ENCODE measurements at places on chromosomes 3 and 15. TPM values are rescaled to one million over a fixed set of nuclear protein-coding genes. Genes with fewer than 3 reads are reported as not detected.

Gene SMCO1
- not detected for total RNA-seq

Gene FGF12
- total RNA-seq: not detected

Gene TMEM207
- not detected for total RNA-seq

Gene SEMA5B
- not detected for total RNA-seq

Gene GOLGA8T
- 0.72 TPM for total RNA-seq

DNA sequence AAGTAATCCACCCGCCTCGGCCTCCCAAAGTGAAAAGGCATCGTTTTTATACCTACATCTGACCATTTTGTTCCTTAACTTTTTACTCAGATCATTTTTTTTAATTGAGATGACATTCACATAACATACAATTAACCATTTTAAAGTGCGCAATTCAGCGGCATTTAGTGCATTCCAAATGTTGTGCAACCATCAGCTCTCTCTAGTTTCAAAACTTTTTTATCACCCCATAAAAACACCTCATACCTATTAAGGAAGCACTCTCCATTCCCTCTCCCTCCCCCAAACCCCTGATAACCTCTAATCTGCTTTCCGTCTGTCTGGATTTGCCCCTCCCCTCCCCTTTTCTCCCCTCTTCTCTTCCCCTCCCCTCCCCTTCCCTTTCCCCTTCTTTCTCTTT is 310.1 kb downstream of the UACA start:
- no peak for DNase-seq
- H3K4me3 ChIP-seq: no peak overlapping the region
- H3K4me1 ChIP-seq: peaks cover 28% of the 10 kb centered on the region
- H3K36me3 ChIP-seq: no peaks in the 10 kb centered on the region

DNA sequence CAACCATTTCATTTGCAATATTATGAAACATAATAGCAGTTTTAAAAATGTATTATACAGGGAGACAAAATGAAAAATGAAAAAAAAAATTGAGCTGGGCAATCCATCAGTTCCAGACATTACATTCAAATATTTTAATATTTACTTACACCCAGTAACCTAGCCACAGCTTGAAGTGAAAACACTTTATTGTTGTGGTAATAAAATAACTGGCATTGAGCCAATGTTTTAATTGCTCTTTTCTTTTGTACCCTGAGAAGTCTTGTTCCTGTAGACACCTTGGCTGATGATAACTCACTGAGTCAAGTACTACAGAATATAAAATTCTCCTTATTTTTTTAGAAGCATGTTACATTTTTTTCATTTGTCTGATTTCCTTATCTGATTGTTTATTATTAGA is 180.6 kb downstream of the ROBO1 start:
- no peaks in the 10 kb centered on the region for H3K27me3 ChIP-seq
- no peaks in the 10 kb centered on the region for H3K36me3 ChIP-seq
- H3K27ac ChIP-seq: no peak overlapping the region
- DNase-seq: no peak
- no peaks in the 10 kb centered on the region for H3K4me1 ChIP-seq
- no peak overlapping the region for H3K4me3 ChIP-seq

DNA sequence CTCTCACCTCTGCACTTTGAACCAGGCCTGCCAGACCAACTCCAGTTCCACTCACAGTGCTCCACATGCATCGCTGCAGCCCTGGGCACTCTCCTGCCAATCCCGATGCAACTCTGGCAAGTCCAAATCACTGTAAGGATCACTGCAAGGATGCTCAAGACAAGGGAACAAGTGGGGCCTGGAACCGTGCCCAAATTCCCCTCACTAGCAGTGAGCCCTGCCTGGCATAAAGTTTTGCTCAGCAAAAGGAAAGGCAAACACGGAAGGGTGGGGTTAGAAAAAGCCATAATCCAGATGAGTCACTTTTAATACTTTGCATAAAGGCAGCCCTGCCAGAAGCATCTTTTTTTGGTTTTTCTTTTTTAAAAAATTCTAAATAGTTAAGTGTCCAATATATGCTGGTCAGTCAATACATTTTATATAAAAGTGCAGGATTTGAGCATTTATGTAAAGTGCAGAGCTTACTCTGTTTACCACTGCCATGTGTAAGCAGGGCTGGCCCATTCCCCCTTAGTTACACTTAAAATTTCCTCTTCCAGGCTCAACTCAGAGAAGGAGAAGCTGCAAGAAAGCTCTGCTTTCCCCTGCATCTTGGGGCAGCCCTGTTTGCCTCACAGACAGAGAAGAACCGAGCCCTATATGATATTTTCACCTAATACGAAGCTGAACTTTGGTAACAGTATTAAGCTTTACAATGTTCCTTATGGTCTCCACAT is 102.2 kb downstream of the CD47 start:
- H3K4me1 ChIP-seq: peaks cover 35% of the 10 kb centered on the region
- H3K4me3 ChIP-seq: no peak overlapping the region
- no peak overlapping the region for H3K27ac ChIP-seq

DNA sequence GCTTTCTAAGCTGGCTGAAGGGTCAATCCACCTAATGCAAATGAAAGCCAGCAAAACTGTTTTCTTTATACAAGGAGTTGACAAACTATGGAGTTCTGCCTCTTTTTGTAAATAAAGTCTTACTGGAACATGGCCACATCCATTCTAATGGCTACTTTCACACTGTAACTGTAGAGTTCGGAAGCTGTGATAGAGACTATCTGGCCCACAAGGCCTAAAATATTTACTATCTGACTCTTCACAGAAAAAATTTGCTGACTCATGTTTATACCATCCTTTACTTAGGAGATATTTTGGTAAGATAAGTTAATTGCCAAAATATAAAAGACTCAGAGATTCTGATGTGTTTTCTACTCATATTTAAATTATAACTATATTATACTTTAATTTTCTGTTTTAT is 93.7 kb upstream of the GK5 start:
- no peaks in the 10 kb centered on the region for H3K4me1 ChIP-seq
- peaks cover 12% of the 10 kb centered on the region for H3K36me3 ChIP-seq
- no peaks in the 10 kb centered on the region for H3K27me3 ChIP-seq
- no peak for DNase-seq
- H3K4me3 ChIP-seq: no peak overlapping the region
- no peak overlapping the region for H3K27ac ChIP-seq

DNA sequence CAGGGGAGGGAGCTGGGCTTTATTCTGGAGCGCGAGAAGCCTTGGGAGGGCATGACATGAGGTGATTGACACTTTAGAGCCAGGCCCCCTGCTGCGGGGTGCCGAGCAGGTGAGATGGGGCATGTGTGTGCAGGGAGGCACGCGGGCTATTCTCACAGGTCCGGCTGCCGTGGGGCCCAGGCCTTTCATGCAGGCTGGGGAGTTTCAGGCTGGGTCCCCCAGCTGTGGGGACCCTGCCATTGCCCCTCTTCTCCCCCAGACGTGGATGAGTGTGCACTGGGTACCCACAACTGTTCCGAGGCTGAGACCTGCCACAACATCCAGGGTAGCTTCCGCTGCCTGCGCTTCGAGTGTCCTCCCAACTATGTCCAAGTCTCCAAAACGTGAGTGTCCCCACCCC is 87.3 kb downstream of the FBLN2 start:
- no peak overlapping the region for H3K27ac ChIP-seq
- no peaks in the 10 kb centered on the region for H3K36me3 ChIP-seq
- H3K27me3 ChIP-seq: no peaks in the 10 kb centered on the region
- H3K4me3 ChIP-seq: no peak overlapping the region
- no peak for DNase-seq
- H3K4me1 ChIP-seq: no peaks in the 10 kb centered on the region

GRCh38 chr15:80202641-80203360 is 49.2 kb downstream of the CTXND1 start:
- H3K36me3 ChIP-seq: no peaks in the 10 kb centered on the region

GRCh38 chr3:33749546-33750210 is 31.6 kb upstream of the CLASP2 start:
- no peaks in the 10 kb centered on the region for H3K27me3 ChIP-seq
- H3K27ac ChIP-seq: no peak overlapping the region
- H3K36me3 ChIP-seq: no peaks in the 10 kb centered on the region
- DNase-seq: no peak
- no peak overlapping the region for H3K4me3 ChIP-seq
- no peaks in the 10 kb centered on the region for H3K4me1 ChIP-seq

GRCh38 chr3:150036780-150037179 is 66.1 kb upstream of the PFN2 start:
- peaks cover 5% of the 10 kb centered on the region for H3K27me3 ChIP-seq
- H3K27ac ChIP-seq: no peak overlapping the region
- H3K4me1 ChIP-seq: no peaks in the 10 kb centered on the region

DNA sequence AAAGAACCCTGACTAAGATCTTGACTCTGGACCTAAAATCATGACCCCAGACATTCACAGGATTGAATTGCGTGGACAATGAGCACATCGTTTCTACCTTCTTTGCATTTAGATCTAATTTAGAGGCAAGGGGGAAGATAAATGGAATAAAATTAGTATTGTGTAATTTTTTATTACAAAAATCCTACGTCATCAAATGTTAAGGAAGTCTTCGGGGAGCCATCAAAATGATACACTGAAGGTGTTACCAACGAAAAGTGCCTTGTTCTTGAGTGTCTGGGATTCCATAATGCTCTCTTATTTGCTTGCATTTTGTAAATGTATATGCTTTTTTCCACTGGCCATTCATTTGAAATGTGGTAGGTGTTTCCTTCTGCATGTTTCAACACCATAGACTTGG is 52.8 kb upstream of the C3orf49 start:
- no peak for DNase-seq
- H3K27ac ChIP-seq: no peak overlapping the region
- no peaks in the 10 kb centered on the region for H3K36me3 ChIP-seq
- H3K4me1 ChIP-seq: no peaks in the 10 kb centered on the region

GRCh38 chr3:128077202-128077624 is 25.0 kb downstream of the SEC61A1 start:
- peaks cover 20% of the 10 kb centered on the region for H3K4me1 ChIP-seq
- DNase-seq: no peak
- no peak overlapping the region for H3K4me3 ChIP-seq
- peaks cover 9% of the 10 kb centered on the region for H3K36me3 ChIP-seq
- H3K27ac ChIP-seq: no peak overlapping the region
- no peaks in the 10 kb centered on the region for H3K27me3 ChIP-seq

- no peak overlapping the region for H3K27ac ChIP-seq
- no peak overlapping the region for H3K4me3 ChIP-seq
- peaks cover 20% of the 10 kb centered on the region for H3K4me1 ChIP-seq
- H3K27me3 ChIP-seq: no peaks in the 10 kb centered on the region
- H3K36me3 ChIP-seq: no peaks in the 10 kb centered on the region
Observed at GRCh38 chr3:72308641-72309040, 523.7 kb upstream of the PROK2 start.

DNA sequence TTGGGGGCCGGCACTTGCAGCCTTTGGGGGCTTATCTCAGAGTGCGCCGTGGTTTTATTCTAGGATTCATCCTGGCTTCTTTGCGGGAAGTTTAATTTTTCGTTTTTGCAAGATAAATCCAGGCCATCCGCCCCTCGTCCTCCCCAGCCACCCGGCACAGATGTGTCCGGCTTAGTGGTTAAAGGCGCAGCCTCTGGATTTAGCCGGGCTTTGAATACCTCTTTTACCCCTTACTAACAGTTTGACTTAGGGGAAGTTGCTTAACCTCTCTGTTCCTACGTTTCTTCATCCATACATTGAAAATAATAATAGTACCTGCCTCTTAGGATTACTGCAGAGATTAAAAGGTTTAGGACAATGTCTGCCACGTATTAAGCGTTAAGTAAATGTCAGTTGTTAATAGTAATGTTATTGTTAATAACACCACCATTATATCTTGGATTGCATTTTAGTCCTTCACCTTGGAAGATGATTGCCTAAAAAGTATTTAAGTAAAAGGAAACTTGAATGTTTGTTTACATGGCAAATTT is 714 bp downstream of the ECT2 start:
- peak overlapping the region; percentile 65 for H3K27ac ChIP-seq
- no peak for DNase-seq
- peak overlapping the region; percentile 73 for H3K4me3 ChIP-seq
- peaks cover 28% of the 10 kb centered on the region for H3K4me1 ChIP-seq
- no peaks in the 10 kb centered on the region for H3K36me3 ChIP-seq

- H3K4me3 ChIP-seq: no peak overlapping the region
- H3K4me1 ChIP-seq: no peaks in the 10 kb centered on the region
- H3K27ac ChIP-seq: no peak overlapping the region
- no peaks in the 10 kb centered on the region for H3K36me3 ChIP-seq
Observed at GRCh38 chr3:49630784-49631183, 43.4 kb upstream of the APEH start.

GRCh38 chr15:89379251-89379695 is 44.6 kb upstream of the POLG start:
- DNase-seq: no peak
- no peak overlapping the region for H3K27ac ChIP-seq
- H3K4me3 ChIP-seq: no peak overlapping the region
- H3K27me3 ChIP-seq: peaks cover 39% of the 10 kb centered on the region
- H3K36me3 ChIP-seq: no peaks in the 10 kb centered on the region
- H3K4me1 ChIP-seq: no peaks in the 10 kb centered on the region

DNA sequence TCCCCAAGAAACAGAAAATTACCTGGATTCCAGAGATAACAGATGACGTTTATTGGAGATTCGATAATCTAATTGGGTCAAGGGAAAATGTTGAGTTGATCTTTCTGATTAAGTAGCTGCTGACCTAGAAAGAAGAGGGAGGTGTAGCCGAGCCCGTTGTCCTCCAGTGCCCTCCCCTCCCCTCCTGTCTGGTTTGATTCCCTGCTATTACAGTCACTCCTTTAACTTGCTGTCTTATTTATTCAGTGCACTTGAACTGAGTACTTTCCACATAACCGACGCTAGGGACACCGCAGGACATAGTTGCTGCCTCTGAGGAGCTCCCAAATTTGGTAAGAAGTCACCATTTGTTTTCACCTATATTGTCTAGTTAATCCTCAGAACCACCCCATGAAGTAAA is 103.7 kb downstream of the AQP9 start:
- no peaks in the 10 kb centered on the region for H3K36me3 ChIP-seq
- no peaks in the 10 kb centered on the region for H3K4me1 ChIP-seq
- H3K27ac ChIP-seq: no peak overlapping the region

DNA sequence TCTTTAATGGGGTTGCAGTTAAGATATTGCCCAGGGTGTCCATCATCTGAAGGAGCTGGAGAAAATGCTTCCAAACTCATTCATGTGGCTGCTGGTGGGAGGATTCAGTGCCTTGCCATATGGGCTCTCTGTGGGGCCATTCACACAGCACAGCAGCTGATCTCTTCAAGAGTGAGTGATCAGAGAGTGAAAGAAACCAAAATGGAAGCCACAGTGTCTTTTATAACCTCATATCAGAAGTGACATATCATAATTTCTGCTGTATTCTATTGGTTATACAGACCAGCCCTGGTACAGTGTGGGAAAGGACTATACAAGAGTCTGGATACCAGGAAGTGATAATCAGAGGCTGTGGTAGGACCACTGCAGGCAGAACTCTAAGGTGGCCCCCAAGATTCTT is 33.6 kb downstream of the HHLA2 start:
- no peaks in the 10 kb centered on the region for H3K27me3 ChIP-seq
- H3K27ac ChIP-seq: no peak overlapping the region
- H3K4me3 ChIP-seq: no peak overlapping the region
- no peak for DNase-seq
- peaks cover 10% of the 10 kb centered on the region for H3K4me1 ChIP-seq
- H3K36me3 ChIP-seq: no peaks in the 10 kb centered on the region

GRCh38 chr3:186852994-186853393 is 10.5 kb downstream of the ADIPOQ start:
- no peak overlapping the region for H3K27ac ChIP-seq
- H3K27me3 ChIP-seq: no peaks in the 10 kb centered on the region
- DNase-seq: no peak
- H3K36me3 ChIP-seq: no peaks in the 10 kb centered on the region
- H3K4me3 ChIP-seq: no peak overlapping the region

Measured in CD4-positive, alpha-beta memory T cell (primary cell).